ENCODE measurements at places on chromosomes 6 and 20. TPM values are rescaled to one million over a fixed set of nuclear protein-coding genes. Genes with fewer than 3 reads are reported as not detected.

RALGAPA2 gene
- total RNA-seq, result 21.8 TPM

TAGAP gene
- 64.5 TPM for total RNA-seq

TCF21 gene
- not detected for total RNA-seq

FAM83C gene
- not detected for total RNA-seq

CD40 gene
- total RNA-seq, result 0.94 TPM

CENPQ gene
- total RNA-seq, result 18.2 TPM

MTFR2 gene
- 27.2 TPM for total RNA-seq

RBCK1 gene
- 149 TPM for total RNA-seq

TTK gene
- total RNA-seq, result 40.9 TPM

MUCL3 gene
- total RNA-seq, result not detected

DEFB132 gene
- total RNA-seq, result not detected

Measured in activated CD8-positive, alpha-beta T cell treated with anti-CD3 and anti-CD28 coated beads, Interleukin-2, amount 10 ng/mL, durations not matched to agents 7 days and 5 days (primary cell).